ENCODE measurements at places on chromosomes 5 and 9. TPM values are rescaled to one million over a fixed set of nuclear protein-coding genes. Genes with fewer than 3 reads are reported as not detected.

The LIX1 gene
- not detected for total RNA-seq

The F2RL1 gene
- total RNA-seq: 1.7 TPM

The BTNL9 gene
- not detected for total RNA-seq

The HK3 gene
- total RNA-seq: not detected

The POLR3G gene
- total RNA-seq: 5.5 TPM

The SHOC1 gene
- total RNA-seq: not detected

The LEAP2 gene
- total RNA-seq: 1.9 TPM

GRCh38 chr5:180820788-180821321 is 18.2 kb upstream of the MGAT1 start:
- DNase-seq: no peak

GRCh38 chr5:67268231-67269021 is 71.8 kb upstream of the CD180 start:
- peak; percentile 60 for DNase-seq

DNA sequence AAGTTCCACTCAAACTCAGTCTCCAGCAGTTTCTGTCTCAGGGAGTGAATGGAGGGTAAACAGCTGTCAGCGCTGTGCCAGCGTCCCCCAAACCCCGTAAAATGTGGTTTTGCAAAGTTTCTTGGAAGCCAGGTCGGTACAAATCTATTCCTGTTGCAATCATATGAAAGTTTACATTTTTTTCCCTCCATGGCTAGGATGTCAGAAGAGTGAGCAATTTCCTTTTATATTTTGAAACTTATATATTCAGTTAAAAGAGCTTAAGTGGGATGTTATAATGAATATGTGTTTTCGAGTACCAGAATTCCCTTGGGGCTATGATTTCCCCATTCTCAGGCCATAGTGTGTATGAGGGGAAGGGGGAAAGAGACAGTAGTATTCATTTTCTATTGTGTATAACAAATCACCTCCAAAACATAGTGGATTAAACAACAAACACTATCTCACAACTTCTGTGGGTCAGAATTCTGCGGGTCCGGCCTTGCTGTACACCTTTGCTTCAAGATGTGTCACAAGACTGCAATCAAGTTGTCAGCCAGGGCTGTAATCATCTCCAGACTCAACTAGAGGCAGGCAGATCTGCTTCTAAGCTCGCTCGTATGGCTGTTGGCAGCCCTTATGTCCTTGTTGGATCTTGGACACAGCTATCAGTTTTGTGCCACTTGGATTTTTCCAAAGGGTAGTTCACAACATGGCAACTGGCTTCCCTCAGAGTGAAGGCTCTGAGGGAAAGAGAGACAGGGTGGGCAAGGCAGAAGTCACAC is 107.4 kb downstream of the SNX18 start:
- no peak for DNase-seq

GRCh38 chr9:135949501-135950134 is 11.6 kb downstream of the UBAC1 start:
- no peak for DNase-seq

DNA sequence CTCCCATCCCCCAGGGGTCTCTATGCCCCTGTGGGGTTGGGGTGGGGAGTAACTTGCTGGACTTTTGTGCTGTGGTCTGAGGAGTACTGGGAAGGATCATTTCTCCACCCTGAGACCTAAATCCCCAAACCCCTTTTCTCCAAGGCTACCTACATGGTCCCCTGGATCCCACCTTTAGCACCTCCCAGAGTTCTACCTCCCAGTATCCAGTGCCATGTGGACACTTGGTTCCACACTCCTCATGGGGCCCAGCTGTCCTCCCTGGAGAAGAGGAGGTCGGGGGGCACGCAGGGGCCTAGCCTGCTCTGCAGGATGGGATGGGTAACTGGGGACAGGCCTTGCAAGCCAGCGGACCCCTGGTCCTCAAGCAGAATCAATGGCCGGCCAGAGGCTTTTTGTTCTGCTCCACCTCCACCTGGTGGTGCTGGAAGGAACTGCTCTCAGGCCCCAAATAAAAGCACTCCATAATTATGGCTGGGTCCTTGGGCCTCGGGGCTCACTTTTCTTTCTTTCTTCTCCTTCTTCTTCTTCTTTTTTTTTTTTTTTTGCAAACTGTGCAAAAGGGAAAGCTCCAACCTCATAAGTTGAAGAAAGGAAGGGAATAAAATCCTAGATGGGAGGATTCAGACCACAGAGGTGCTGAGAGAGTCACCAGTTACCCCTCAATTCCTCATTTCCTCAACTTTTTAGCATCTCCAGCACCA is 68.4 kb downstream of the PSD2 start:
- peak; percentile 23 for DNase-seq

DNA sequence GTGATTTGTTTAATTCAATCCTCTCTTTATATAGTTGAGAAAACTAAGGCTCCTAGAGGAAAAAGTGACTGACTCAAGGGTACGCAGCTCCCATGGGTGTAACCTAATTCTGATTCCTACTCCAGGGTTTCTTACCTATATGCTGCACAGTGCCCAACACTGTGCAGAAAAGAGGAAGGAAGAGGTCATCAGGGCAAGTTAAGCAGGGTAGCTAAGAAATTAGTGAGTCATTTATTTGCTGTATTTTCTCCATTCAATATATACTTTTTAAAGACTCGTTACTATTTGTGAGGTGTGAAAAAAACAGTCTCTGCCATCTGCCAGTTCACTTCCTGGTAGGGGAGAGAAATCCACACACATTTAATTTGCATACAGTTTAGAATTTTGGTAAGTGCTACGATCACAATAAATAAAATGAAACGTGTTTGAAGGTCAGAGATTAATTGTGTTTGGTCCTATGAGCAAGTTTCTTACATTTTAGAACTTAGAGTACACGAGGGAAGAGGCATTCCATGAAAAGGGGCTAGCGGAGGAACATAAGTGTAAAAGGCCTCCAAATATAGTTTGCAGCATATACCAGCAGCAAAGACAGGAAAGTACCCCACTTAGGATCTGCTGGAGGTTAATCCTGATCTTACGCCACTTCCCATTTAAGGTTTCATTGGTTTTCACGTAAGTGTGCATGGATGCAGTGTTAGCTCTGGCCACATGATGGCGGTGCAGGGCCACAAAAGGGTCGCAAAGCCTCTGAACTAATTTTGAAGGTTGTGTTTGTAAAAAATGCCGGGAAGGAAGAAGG is 59.9 kb upstream of the TLR4 start:
- DNase-seq: peak; percentile 62

GRCh38 chr5:160966921-160967320 is 114.9 kb upstream of the ATP10B start:
- no peak for DNase-seq

DNA sequence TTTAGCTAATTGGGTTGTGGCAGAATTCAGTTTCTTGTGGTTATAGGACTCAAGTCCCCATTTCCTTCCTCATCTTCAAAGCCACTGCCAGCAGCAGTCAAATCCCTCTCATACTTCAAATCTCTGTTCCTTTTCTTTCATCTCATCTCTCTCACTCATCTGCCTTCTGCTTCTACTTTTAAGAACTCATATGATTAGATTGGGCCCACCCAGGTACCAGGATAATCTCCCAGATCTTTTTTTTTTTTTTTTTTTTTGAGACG is 8.0 kb upstream of the REEP5 start:
- DNase-seq: no peak

GRCh38 chr9:125746774-125747052 is 460 bp upstream of the PBX3 start:
- DNase-seq: no peak

DNA sequence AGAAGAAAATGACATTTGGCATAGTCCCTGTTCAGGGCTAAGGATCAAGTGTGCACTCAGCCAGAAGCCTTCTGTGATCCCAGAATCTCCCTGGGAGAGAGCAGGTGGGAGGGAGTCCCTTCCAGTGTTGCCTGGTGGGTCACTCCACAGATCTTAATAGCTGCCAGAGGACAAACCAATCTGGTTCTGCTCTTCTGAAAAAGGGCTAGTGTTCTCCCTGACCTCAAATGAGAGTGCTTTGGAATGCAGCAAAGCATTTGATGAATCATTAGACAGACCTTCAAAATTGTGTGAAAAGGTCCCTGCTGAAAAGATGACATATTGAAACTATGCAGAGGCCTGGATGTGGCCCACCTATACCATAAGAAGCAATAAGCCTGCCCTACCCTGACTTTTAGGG is 339.7 kb downstream of the TMEM232 start:
- DNase-seq: peak; percentile 34

DNA sequence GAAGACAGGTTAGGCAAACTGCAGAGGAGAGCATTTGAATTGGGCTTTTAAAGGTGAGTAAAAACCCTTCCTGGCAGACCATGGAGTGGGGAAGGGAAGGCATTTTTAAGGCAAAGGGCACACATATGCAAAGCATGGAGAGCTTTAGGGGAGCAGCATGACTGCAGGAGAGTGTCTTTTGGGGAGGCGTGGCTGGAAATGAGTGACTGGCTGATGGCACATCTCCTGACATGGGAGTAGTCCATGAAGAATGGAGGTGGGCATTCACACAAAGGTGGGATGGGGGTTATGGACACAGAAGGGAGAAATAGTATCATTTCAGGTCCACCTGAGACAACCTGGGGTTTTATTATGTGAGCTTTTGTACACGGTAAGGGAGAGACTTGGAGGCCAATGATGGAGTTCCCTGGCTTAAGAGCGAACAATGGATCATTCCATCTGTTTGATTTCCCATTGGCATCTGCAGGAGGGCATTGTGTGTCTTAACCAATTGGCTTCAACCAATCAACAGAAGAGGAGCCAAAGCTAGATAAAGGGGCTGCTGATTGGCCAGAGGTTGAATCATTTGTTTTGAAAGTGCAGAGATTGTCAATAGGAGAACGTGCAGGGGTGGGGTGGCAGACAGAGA is 2.1 kb downstream of the NSG2 start:
- no peak for DNase-seq

DNA sequence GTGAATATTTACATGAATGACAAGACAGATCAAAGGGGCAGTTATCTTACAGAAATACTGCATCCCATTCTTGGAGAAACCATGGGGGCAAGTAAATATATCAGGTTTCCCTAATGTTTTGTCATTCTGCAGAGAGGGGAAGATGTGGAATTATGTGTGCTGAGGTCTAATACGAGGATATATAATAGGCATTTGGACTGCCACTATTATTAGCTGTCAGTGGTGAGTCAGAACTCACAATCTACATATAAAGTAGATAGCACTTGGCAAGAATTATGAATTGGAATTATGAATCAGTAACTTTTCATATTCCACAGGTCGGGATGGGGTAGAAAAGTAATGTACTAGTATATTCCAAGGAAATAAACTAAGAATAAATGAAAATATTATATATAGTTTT is 121.7 kb downstream of the GIN1 start:
- DNase-seq: no peak

- DNase-seq: no peak
Measured at GRCh38 chr5:151679421-151680155, 7.1 kb downstream of the SPARC start.

GRCh38 chr5:14341571-14342230 is 198.6 kb downstream of the TRIO start:
- DNase-seq: no peak

- DNase-seq: no peak
Measured at GRCh38 chr5:176561259-176561658, 12.1 kb downstream of the CDHR2 start.

DNA sequence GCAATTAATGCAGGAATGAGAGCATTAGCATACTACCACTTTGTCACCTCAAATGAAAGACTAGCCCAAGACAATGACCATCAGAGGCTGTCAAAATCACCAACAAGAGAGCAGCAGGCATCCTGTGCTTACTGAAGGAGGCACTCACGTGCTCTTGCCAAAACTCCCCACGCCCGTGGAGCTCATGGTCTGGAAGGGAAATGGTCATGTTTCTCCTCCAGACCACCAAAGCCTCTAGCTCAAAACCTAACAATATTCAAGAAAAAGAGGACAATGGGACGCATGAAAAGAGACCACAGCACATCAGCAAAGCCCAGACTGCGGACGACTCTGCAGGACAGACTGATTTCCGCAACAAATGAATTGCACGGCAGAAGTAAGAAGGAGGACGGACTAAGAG is 12.8 kb downstream of the AKNA start:
- no peak for DNase-seq

- DNase-seq: peak; percentile 84
Measured at GRCh38 chr5:138469540-138470321, 4.5 kb downstream of the EGR1 start.

DNA sequence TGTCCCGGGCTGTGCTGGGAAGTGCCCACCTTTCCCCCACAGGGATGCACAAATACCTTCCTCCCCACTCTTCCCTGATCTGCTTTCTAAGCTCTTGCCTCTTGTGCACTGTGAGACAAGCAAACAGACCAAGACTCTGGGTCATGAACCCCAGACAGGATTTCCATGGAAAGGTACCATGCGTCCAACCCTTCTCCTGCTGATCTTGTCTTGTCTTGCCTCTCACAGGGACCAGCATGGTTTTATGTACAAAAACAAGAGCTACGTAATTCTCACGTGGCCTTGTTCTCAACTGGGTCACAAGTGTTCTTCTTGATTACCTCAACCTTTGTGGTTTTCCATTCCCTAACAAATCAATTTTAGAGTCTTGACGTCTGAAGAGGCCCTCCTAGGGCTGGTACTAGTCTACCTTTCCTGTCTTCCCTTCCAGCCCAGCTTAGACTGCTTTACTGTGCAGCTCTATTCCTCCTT is 176.5 kb upstream of the MAP3K1 start:
- no peak for DNase-seq

DNA sequence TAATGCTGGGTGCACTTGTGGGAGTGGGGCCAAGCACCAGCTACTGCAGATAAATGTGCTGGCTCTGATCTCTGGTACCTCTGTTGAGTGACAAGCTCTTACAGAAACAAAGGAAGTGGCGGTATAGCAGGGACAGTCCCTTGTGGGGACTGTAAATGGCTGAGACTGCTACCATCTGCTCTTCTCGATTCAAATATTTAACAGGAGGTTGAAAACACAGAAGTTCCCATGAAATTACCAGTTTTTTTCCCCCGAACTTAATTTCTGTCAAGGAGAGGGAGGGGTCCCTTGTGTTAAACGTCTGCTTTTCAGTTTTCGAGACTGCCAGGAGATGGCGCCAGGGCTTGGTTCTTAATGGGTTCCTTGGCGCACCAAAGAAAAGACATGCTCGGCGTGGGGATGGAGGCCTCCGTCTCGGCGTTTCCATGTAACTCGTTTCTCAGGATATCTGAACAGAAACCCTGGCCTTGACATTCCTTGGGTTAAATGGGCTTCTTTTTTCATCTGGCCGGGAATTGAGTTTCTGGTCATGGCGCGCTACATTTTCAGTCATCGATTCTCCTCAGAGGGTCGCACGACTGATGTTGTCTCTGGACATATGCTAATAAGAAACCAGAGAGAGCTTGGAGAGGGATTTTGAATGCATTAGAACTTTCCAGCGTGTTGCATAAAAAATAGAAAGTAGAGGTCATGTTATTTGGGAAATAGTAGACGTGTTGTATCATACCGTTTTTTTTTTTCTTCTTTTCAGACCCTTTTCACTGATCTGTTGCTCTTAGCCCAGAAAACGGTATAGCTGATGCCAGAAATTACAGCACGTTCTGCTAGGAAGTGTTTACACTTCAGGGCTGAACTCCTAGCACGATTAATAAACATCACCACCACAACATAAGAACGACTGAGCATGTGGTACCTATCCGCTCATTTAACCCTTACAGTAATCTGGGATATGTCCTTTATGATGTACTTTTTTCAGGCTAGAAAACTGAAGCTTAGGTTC is 64.0 kb downstream of the CARTPT start:
- peak; percentile 76 for DNase-seq

All from A172 (cell line).